Testis (tissue), 5 donors: ENCODE measurements at places on chromosomes 1 and 21. TPM values are rescaled to one million over a fixed set of nuclear protein-coding genes. Genes with fewer than 3 reads are reported as not detected.

FAM131C gene
- 0.42 TPM for polyA plus RNA-seq

RAB7B gene
- polyA plus RNA-seq = 6.2 TPM

B3GALT5 gene
- 1.0 TPM for polyA plus RNA-seq

AMIGO1 gene
- polyA plus RNA-seq = 6.7 TPM

ANKRD34A gene
- 0.51 TPM for polyA plus RNA-seq

LRRN2 gene
- 16.7 TPM for polyA plus RNA-seq

ADAMTS5 gene
- 2.6 TPM for polyA plus RNA-seq

FTCD gene
- polyA plus RNA-seq = 49.2 TPM

NID1 gene
- polyA plus RNA-seq = 21.0 TPM

WDR64 gene
- polyA plus RNA-seq = 7.1 TPM

DDAH1 gene
- polyA plus RNA-seq = 45.3 TPM

PROK1 gene
- polyA plus RNA-seq = 85.5 TPM

DNA sequence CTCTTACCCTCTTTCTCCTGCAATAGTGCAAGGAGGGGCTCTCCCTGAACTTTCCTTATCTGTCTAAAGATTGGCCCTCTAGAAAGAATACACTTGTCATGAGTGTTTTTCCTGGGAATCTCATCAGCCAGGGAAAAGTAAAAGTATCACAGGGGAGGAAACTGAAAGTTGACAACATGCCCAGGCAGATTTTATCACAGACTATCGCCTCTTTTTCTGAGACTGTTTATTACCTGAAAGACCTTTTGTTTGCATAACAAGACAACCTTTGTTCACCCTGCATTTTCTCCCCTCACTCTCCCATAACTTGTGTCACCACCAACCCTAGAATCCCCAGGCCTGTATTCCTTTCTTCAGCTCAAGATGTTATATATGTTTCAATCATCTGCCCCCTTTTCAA, 794.7 kb upstream of the ADAMTS5 start:
- DNase-seq = no peak

DNA sequence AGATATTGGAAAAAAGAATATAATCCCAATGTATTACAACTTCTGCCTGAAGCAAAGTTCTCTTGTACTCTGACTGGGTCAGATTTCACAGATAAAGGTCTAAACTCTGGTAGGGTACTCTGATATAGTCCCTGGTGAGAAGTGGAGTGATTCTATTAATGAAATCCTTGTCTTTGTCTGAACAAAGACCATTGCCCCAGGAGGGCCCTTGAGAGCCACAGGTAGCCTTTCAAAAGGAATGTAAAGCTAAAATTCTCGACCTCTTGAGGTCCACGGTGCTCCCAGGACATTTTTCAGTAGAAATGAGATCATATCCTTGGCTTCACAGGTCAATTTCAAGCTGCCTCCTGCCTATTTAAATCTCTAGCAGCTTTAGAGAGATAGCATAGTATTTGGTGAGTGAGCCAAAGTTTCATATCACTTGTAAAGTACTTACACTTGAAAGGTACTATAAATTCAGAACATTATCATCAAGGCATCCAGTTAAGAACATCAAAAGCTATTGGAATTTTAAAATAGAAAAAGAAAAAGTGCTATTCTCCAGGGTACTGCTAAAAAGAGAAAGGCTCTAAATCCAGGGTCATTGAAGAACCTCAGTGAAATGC, 10.1 kb downstream of the TNNI3K start:
- no peak for DNase-seq

- DNase-seq = no peak
Observed at GRCh38 chr1:83102630-83103071, 896.3 kb downstream of the TTLL7 start.

GRCh38 chr1:174153085-174153824, 6.1 kb upstream of the RABGAP1L start:
- DNase-seq = no peak

GRCh38 chr1:6625584-6626149, 999 bp downstream of the THAP3 start:
- DNase-seq = peak; percentile 54

- no peak for DNase-seq
Observed at GRCh38 chr21:26736449-26736848, 108.8 kb downstream of the ADAMTS1 start.

DNA sequence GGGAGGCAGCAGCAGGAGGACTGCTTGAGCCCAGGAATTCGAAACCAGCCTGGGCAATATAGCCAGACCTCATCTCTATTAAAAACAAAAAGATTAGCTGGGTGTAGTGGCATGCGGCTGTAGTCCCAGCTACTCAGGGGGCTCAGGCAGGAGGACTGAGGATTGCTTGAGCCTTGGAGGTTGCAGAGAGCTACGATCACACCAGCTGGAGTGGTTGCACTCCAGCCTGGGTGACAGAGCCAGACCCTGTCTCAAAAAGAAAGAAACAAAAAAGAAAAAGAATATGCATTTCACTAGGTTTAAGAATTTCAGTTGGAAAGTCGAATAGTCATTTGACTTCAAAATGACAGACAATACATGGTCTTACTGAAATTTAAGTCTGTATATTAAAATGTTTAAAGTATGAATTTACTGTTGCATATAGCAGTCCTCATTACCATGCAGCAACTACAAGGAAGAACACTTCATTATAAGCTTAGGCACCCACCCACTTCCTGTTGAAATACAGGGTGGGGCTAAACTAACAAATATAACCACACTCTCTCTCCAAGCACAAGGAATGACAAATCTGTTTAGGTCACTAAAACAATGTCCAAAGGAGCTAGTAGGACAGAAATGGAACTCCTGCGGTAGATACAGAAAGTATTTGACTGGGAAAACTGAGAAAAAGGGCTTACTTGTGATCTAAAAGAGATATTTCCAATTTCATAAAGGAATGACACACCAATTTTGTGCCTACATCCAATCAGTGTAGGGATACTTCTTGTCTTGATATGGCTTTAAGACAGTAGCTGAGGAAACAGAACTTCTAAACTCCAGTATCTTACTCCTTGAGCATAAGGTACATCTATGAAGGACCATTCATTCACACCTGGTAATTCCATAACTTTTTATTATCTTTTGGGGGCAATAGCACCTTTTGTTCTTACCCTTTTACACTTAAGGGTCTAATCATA, 44.1 kb downstream of the GPR3 start:
- DNase-seq = no peak

- no peak for DNase-seq
Observed at GRCh38 chr1:223815865-223816264, 29.9 kb downstream of the TP53BP2 start.

- no peak for DNase-seq
Observed at GRCh38 chr1:43232074-43232473, 37.7 kb upstream of the TMEM125 start.

DNA sequence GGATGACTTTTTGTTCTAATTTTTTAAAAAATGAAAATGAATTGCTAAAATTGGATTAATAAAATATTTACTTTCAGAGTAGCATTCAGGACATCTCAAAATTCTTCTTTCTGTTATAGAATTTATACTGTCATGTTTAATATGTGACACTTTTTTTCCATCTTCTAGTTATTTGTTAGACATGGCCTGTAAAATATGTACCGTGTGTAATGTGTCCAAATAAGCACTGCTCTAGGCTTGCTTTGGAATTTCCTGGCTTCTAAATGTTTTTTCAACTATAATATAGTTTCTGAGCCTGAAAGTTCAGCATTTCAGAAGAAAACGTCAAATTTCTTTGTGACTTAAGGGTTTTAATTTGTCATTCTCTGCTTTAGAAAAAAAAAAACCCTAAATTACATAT, 243.6 kb downstream of the DNM3 start:
- DNase-seq = no peak

DNA sequence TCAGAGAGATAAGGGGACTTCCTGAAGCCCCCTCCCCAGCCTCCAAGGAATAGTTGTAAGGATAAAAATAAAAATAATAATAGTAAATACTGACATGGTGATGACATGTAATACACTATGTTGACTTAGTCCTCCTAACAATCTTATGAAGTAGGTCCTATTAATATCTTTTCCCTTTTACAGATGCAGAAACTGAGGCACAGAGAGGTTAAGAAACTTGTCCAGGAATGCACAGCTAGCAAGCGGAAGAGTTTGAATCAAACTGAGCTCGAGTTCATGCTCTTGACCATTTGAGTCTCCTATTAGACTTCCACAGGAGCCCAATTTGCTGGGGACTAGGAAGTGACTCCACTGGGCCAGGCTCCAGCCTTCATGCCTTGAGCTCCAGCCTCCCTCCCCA, 194.8 kb downstream of the GRIK3 start:
- no peak for DNase-seq

DNA sequence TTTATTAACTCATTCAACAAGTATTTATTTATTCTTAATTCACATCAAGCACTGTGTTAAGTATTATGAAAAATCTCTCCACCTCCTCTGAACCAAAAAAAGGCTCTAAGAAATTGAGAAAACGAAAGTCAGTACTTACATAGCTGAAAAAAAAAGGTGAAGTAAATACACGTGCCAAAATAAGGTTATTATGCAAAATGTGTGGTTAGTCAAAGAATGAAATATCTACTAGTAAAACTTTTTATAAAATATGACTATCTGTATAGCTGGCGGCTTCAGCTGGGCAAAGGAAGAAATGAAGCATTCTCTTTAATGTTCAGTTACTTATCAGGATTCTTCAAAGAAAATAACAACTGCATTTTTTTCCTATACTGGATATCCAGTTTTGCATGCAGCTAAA, 35.5 kb upstream of the ASPM start:
- no peak for DNase-seq

DNA sequence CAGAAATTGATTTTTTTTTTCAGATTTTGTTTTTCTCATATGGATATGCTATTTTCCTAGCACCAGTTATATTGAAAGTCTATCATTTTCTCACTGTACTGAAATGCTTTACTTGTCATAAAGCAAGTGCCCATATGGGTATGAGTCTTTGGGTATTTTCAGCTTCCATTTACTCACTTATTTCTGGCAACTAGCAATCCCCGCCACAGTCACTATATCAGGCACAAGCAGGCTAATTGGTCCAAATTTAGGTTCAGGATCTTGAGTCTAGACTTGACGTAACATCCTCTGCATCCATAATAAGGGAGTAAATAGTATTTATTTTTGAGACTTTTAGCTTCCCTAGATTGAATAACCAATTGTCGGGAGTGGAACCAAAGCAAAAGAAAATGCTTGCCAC, 2.1 kb downstream of the OR10X1 start:
- DNase-seq = no peak

DNA sequence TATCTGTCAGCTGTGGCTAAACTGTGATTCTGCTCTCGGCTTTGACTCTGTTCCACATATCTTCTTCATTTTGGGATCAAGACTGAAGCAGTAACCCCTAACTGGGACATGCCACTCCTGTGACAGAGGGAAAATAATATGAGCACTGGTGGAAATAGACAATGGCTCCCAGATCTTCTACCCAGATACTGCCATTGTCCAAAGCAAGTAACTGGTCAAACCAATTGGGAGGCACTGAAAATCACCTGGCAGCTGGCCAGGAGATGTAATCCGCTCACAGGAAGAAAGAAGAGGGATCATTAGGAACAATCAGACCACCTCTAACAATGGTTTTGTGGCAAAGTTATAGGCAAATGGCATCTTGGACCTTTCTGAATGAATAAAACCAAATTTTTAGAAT, 10.7 kb downstream of the SNX7 start:
- DNase-seq = no peak

DNA sequence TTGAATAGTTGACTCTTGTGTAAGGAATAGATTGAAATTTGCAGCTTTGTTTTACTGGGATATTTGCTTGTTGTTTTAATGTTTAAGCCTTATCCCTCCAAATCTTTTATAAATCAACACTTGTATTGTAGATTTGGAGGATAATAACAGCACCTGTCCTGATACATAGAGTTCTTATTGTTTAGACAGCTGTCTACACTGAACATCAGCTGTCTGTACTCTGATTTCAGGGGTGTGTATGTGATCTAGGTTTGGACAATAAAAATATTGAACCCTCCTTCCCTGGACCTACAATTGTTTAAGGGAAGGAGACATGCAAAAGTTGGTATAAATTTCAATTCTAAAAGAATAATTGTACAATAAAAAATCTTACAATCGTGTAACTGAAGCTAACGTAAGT, 48.3 kb upstream of the DPH5 start:
- no peak for DNase-seq

GRCh38 chr1:102296116-102296515, 299.4 kb upstream of the OLFM3 start:
- DNase-seq = no peak

GRCh38 chr21:35207322-35207721, 158.2 kb upstream of the RUNX1 start:
- no peak for DNase-seq

GRCh38 chr1:211113566-211113965, 20.4 kb downstream of the KCNH1 start:
- no peak for DNase-seq

GRCh38 chr1:174761901-174762585, 237.7 kb upstream of the CACYBP start:
- DNase-seq = no peak

DNA sequence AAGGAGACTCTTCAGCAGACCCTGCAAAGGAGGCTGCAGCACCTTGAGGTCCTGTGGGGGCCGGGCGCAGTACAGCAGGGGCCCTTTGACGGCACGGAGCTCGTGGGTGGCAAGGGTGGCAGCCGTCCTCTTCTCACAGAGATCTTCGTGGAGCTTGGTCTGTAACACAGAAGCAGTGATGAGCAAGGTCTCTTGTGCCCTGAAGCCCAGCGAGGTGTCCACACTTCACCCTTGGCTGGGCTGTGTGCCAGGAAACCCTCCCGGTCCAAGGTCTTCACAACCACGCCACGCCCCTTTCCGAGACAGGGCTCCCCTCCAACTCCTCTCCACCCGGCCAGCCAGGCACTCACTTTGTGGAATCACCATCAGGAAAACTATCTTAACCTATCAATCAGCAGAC, 11.3 kb downstream of the LRRC47 start:
- peak; percentile 80 for DNase-seq
